Mammary microvascular endothelial cell (primary cell): ENCODE measurements at places on chromosomes 6 and 20. TPM values are rescaled to one million over a fixed set of nuclear protein-coding genes. Genes with fewer than 3 reads are reported as not detected.

The SLC22A16 gene
- 1.6 TPM in 1 of 2 replicates, not detected in the other for total RNA-seq

The GMPR gene
- total RNA-seq = 33.0 and 36.5 TPM in 2 replicates

The HRH3 gene
- not detected in 2 replicates for total RNA-seq

The AGER gene
- 0.59 and 1.3 TPM in 2 replicates for total RNA-seq

The STMN3 gene
- total RNA-seq = 1.7 and 3.1 TPM in 2 replicates

The FAM209A gene
- not detected in 2 replicates for total RNA-seq

The SYCP2 gene
- total RNA-seq = 0.13 and 0.30 TPM in 2 replicates

The DACT2 gene
- not detected in 2 replicates for total RNA-seq

The ZC3H12D gene
- 0.05 TPM in 1 of 2 replicates, not detected in the other for total RNA-seq

The STX16 gene
- 14.4 and 15.4 TPM in 2 replicates for total RNA-seq

The VSX1 gene
- not detected in 2 replicates for total RNA-seq

The DEF6 gene
- total RNA-seq = 0.44 and 1.5 TPM in 2 replicates

The MYB gene
- total RNA-seq = not detected in 2 replicates

The KIF3B gene
- total RNA-seq = 15.6 and 15.7 TPM in 2 replicates

The MRAP2 gene
- total RNA-seq = 0.07 and 0.39 TPM in 2 replicates

The ADGRB3 gene
- not detected in 2 replicates for total RNA-seq

The SLC17A2 gene
- not detected in 2 replicates for total RNA-seq

The DUSP15 gene
- 0.44 TPM in 1 of 2 replicates, not detected in the other for total RNA-seq

The SLC35B3 gene
- 9.9 and 10.0 TPM in 2 replicates for total RNA-seq

The POM121L2 gene
- not detected in 2 replicates for total RNA-seq

The BEND3 gene
- 1.2 and 1.3 TPM in 2 replicates for total RNA-seq

The DEFB124 gene
- not detected in 2 replicates for total RNA-seq

The CPNE1 gene
- 121 and 125 TPM in 2 replicates for total RNA-seq

The CALHM4 gene
- total RNA-seq = 0.87 TPM in 1 of 2 replicates, not detected in the other

The PDYN gene
- not detected in 2 replicates for total RNA-seq

The C6orf52 gene
- not detected in 2 replicates for total RNA-seq

The MATN4 gene
- 0.20 TPM in 1 of 2 replicates, not detected in the other for total RNA-seq

The LTV1 gene
- total RNA-seq = 20.2 and 21.5 TPM in 2 replicates
